NCI-H1048 (cell line): ENCODE measurements at places on chromosomes 13 and 19.
A peak's percentile ranks its signal among the peaks of the same experiment; 100 is the strongest.

- no peak for DNase-seq
These were observed 99.1 kb downstream of the KL start for GRCh38 chr13:33115274-33115673.

DNA sequence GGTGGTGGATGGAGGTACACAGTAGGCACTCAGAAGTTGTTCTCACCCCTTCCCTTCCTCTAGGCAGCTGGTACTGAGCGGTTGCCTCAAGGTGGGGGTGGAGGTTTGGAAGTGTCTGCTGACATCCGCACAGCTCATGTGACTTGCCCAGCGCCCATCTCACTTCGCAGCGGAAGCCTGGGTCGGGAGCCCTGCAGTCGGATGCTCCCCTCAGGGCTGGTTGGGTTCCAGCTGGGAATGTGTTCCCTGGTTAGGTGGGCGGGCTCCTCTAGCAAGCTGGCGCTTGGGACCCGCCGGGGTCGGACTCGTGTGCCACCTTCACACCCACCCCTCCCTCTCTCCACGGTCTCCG is 10.2 kb downstream of the PPP1R37 start:
- no peak for DNase-seq

GRCh38 chr13:76884186-76884906 is 1.9 kb downstream of the KCTD12 start:
- DNase-seq: no peak

- no peak for DNase-seq
These were observed 21.7 kb upstream of the RXFP2 start for GRCh38 chr13:31717583-31717982.

DNA sequence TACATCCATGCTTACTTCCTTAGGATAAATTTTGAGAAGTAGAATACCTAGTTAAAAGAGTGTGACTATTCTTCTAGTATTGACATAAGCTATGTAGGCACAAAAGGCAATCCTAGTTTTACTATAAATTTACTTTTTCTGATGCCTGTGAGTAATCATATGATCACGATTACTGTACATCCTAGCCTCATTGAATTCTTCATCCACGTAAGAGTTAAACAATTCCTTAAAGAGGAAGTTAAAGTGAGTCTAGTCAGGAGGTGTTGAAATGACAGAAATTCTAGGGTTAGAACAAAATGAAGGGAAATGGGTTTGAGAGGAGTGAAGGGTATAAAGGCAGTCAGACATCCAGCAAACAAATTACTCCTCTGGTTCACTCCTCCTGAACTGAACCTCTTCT is at the start of gene ACOD1:
ACOD1 (plus strand) TSS at position 363 of the 400 bp plus-strand sequence. CDS start 48 bp downstream, outside the sequence.
- no peak for DNase-seq

- DNase-seq: no peak
These were observed 970.5 kb downstream of the UQCRFS1 start for GRCh38 chr19:28242317-28242927.

GRCh38 chr19:40549007-40549708 is 27.5 kb upstream of the SHKBP1 start:
- peak; percentile 16 for DNase-seq

DNA sequence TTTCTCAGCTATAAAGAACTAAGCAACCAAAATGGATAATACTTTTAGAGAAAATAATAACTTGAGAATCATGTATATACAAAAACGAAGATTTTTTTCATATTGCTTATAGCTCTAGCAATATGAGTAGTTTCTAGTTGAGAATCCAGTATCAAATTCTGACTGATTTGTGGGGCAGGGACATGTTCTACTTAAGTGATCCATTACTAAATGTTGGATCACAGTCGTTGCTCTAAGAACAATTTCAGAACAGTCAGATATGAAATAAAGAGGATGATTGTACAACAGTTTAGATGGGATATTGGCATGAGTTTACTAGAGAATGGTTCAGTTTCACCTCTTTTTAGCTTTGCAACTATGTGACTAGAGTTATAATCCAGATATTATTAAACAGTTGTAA is 39.9 kb downstream of the SOX21 start:
- DNase-seq: no peak

DNA sequence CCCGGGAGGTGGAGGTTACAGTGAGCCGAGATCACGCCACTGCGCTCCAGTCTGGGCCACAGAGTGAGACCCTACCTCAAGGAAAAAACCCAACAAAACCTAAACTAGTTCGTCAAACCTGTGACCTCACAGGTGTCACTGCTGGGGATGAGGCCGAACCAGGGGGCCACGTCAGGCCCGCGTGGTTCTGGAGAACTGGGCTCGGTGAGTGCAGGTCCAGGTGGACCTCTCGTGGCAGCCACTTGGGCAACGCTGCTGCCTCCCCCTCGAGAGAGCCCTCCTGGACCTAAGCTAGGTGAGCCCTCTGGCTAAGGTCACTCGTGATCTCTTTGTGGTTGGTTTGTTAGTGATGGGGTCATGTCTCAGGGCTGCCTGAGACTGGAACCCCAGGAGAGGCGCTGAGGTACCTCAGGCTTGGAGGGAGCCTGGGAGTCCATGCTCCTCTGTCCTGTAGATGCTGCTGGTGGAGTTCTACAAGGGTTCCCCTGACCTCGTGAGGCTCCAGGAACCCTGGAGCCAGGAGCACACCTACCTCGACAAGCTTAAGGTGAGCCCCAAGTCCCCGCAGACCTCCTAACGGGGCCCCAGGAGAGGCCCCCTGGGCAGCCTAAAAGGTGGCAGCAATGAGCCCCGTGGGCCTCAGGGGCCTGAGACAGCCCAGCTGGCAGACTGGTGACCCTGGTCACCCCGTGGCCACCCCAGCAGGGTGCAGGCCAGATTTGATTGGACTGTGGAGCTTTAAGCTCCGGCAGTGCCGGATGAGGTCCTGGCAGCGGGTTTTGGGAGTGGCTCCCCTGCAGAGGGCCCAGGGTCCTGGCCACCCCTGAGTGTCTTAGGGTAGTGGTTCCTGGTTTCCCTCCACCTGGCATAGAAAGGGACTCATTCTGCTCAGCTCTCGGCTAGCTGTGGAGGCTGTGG is 15.6 kb downstream of the MPND start:
- no peak for DNase-seq

DNA sequence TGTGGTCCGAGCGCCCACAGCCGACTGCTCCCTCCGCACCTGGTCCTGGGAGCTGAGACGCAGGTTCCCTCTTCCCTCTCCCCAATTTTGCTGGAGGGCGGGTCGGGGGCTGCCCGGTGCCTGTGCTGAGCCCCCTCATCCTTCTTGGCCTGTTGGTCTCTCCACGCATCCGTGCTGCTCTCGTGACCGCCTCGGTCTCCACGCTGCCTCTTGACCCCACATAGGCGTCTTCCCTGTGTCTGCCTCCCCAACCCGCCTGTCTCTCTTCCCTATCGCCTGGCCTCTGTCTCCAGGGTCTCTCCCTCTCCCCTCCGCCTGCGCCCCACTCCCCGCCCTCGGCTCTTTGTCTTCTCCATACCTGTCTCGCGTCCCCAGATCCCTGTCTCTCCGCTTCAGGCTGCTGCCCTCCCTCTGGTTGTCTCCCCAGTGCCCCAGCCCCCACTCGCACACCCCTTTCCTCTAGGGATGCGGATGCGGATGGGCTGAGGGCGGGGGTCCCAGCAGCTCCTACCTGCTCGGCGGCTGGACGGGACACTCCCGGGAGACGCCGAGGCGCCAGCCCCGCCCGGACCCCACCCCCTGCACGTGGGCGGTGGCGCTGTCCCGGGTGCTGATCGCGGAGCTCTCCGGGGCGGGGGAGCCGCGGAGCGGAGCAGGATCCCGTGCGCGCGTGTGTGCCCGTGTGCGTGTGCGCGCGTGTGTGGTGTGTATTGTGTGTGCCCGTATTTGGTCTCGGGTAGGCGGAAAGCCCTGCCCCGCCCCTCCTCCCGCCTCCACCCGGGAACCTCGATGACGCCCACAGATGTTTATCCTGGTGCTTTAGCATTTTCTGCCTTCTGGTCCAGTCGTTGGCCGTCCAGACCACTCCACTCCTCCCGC is at the start of gene SYT5:
SYT5 (minus strand) TSS at position 684 of the 879 bp plus-strand sequence. CDS start 1,248 bp downstream, outside the sequence.
- no peak for DNase-seq

- no peak for DNase-seq
These were observed 8.1 kb downstream of the C19orf44 start for GRCh38 chr19:16504271-16504670.

- DNase-seq: no peak
These were observed 108.7 kb downstream of the TEX29 start for GRCh38 chr13:111429064-111429558.

DNA sequence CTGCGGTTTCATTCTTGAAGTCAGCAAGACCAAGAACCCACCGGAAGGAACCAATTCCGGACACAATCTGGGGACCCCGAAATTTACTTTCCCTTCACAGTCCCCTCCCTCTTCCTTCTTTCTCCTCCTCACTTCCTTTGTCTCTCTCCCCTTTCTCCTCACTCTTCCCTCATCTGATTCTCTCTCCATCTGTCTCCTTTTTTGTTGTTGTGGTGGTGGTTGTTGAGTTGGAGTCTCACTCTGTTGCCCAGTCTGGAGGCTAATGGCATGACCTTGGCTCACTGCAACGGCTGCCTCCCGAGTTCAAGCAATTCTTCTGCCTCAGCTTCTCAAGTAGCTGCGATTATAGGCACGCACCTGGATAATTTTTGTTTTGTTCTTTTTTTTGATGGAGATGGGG is 32.7 kb upstream of the OR1M1 start:
- DNase-seq: no peak

DNA sequence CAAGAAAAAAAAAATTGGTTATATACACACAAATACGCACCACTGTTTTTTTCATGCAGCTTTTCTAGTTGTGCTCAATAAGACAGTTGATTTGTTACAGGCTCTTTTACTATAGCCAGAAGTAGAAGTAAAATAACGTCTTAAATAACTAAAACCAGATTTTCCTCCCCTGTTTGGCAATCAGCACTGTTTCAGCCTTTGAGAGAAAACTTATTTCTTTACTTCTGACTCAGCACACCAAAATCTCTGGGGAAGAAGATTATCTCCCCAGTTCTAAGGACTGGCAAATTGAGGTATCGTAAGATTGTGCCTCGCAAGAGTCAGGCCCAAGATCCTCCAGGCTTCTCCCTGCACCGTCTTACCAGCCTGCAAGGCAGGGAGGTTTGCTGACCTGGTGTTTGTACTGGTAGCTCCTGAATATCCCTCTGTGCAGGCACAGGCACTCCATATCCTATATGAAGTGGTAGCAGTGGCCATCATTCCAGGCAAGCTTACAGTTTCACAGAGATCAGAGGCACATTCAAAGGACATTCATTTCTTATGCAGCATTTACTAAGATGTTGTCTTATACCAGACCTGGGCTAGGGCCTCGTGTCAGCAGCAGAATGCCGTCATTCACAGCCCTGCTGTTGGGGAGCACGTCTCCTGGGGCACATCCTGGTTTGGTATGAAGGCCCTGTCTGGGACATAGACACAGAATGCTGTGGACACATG is 268.2 kb downstream of the ZNF536 start:
- DNase-seq: no peak

DNA sequence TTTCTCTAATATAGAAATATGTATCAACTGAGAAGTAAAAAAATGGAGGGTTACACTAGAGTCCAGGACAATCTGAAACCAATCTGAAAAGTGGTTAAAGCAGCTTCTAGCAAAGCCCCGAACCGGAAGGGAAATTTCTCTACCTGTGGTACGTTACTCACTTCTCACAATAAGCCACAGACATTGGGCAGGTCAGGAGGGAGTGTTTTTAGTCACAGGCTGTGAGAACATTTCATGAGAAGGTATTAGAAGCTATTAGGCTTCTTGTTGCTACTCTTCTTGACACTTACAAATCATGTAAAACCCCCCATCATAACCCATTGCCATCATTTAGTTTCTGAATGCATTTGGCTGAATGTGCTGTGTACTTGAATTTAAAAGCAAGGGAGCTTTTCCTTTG is 120.9 kb downstream of the NUFIP1 start:
- no peak for DNase-seq

GRCh38 chr13:114025714-114026431 is 52.0 kb upstream of the C13orf46 start:
- no peak for DNase-seq

DNA sequence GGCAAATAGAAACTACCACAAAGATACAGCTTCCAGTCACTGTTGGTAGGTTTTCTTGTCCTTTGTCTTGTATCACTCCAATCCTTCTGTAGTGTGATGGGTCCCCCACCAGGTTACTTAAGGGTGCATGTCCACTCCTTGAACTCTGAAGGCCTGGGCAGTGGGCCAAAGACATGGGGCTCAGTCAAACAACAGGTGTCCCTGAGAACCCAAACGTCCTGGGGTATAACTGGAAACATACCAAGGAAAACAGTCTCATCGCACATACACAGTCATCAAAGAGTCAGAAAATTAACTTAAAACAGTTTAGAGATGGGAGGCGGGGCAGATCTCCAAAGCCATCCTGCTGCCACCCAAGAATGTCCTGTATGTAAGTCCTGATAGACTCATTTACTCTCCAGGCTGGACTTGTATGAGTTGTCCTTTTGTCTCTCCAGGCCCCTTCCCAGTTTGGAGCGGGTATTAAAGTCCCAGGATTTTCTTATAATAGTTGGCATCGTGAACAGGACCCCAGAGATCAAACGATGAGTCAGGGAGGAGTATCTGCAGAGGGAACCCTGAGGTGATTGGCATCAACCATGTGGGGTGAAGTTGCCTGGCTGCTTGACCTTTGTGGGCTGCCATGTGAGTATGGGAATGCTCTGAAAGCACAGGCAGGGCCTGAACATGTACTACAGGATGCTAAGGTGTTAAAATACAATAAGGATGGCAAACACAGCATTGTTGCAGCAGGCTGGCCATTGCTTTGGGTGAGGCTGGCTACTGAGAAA is 613.2 kb upstream of the KLF12 start:
- no peak for DNase-seq

- DNase-seq: no peak
These were observed 21.0 kb upstream of the CD33 start for GRCh38 chr19:51203916-51204315.

GRCh38 chr19:50309396-50310125 is 19.6 kb downstream of the KCNC3 start:
- DNase-seq: no peak

GRCh38 chr19:58204566-58204965 is 21.7 kb downstream of the ZNF274 start:
- DNase-seq: no peak

DNA sequence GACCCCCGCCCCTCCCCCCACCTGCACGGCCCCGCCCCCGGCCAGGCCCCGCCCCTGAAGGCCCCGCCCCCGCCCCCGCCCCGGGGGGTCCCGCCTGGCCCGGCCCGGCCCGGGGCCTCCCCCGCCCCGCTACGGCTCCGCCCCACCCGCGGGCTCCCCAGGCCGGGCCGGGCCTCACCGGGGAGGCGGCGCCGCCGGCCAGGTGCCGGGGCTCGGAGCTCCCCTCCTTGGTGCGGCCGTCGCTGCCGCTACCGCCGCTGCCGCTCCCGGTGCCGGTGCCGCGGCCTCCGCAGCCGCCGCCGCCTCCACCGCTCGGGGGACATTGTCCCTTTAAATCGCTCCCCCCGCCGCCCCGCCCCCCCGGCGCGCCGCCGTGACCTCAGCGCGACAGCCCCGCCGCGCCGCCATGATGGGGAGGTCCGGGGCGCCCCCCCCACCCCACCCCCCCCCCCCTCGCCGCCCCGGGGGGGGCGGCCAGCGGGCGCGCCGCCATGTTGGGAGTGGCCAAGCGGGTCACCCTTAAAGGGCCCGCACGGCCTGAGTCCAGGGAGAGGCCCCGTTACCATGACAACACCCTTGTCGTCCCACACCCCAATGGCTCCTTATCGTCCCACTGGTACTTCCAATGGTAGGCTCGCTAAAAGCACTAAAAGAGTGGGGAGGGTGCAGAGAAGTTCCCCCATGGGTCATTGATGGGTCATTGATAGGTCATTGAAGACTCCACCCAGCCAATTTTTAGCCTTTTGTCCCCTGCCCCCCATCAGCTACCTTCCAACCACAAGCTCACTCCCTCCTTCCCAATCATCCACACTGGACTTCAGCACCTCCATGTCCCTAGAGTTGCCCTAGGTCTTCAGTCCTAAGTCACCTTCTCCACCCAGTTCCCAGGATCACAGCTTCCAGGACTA is at the start of gene WIZ:
WIZ (minus strand) TSS at position 337 of the 908 bp plus-strand sequence. CDS start 1,649 bp downstream, outside the sequence.
- peak; percentile 32 for DNase-seq

GRCh38 chr13:39379118-39379517 is 223.9 kb downstream of the LHFPL6 start:
- DNase-seq: no peak
